Activated B cell treated with CpG ODN at 0.5 μM for 24 hours (primary cell): ENCODE measurements at places on chromosomes 16 and 17. TPM values are rescaled to one million over a fixed set of nuclear protein-coding genes. Genes with fewer than 3 reads are reported as not detected.

DNA sequence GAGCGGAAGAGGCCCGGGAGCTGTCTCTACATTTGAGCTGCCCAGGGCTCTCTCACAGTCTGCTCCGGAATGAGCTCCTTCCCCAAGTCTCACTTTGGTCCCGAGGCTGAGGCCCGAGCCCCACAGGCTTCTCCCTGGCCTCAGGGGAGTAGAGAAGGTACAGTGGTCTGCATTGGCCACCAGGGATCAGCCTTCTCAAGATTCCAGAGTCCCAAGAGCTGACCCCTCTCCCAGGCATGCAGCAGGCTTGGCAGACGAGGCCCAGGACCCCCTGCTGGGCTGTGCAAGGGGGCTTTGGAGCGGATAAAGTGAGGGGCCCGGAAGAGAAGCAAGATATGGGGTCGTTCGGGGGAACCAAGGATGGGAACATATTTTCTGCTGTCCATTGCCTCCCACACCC lies 3.1 kb downstream of the PRSS27 start:
- no peak overlapping the region for H3K4me3 ChIP-seq
- peaks cover 15% of the 10 kb centered on the region for H3K4me1 ChIP-seq
- no peaks in the 10 kb centered on the region for H3K36me3 ChIP-seq
- peaks cover 2% of the 10 kb centered on the region for H3K27me3 ChIP-seq
- no peak overlapping the region for H3K27ac ChIP-seq

GRCh38 chr16:27377666-27378485 lies 24.1 kb upstream of the IL21R start:
- H3K27ac ChIP-seq, result peak overlapping the region; percentile 91
- H3K27me3 ChIP-seq, result no peaks in the 10 kb centered on the region
- H3K36me3 ChIP-seq, result no peaks in the 10 kb centered on the region
- peak overlapping the region; percentile 70 for H3K4me3 ChIP-seq

GRCh38 chr16:81531419-81531821 lies 86.8 kb downstream of the CMIP start:
- H3K4me1 ChIP-seq, result peaks cover 35% of the 10 kb centered on the region
- H3K4me3 ChIP-seq, result no peak overlapping the region
- no peaks in the 10 kb centered on the region for H3K27me3 ChIP-seq
- peaks cover 26% of the 10 kb centered on the region for H3K36me3 ChIP-seq

DNA sequence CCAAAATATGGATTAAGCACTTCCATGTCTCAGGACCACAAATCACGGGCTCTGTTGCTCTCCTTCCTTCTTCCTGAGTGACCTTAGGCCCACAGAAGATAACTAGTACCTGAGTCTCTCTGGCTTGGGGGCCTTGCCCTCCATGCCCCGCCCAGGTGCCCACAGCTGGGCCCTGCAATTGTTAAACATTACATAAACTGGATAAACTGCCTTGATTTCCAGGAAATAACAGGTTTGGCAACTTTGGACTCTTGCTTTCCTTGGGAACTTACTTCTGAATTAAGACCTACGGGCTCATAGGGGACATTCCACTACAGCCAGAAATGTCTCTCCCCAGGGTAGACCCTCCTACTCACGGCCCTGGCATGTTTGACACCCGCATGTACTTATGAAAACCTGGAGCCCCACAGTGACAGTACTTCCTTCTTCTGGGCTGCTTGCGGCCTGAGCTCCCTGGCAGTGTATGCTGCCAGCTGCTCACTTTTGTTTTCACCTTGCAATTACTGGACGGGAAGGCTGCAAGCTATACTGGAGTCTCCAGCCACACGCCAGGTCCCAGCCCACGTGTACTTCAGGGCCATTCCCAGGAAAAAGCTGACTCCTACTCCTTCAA lies 2.3 kb upstream of the UBALD2 start:
- H3K4me1 ChIP-seq, result peaks cover 67% of the 10 kb centered on the region
- H3K36me3 ChIP-seq, result peaks cover 15% of the 10 kb centered on the region
- H3K4me3 ChIP-seq, result peak overlapping the region; percentile 68

GRCh38 chr17:43641416-43641815 lies 20.3 kb downstream of the MEOX1 start:
- H3K36me3 ChIP-seq, result no peaks in the 10 kb centered on the region
- no peak overlapping the region for H3K4me3 ChIP-seq
- no peak for DNase-seq
- H3K27me3 ChIP-seq, result peaks cover 19% of the 10 kb centered on the region

GRCh38 chr16:57514371-57514770 lies 22.0 kb downstream of the CCDC102A start:
- DNase-seq, result no peak
- no peaks in the 10 kb centered on the region for H3K27me3 ChIP-seq
- H3K27ac ChIP-seq, result no peak overlapping the region
- no peaks in the 10 kb centered on the region for H3K4me1 ChIP-seq
- no peak overlapping the region for H3K4me3 ChIP-seq

- H3K4me3 ChIP-seq, result peak overlapping the region; percentile 85
- H3K27me3 ChIP-seq, result peaks cover 3% of the 10 kb centered on the region
- H3K27ac ChIP-seq, result peak overlapping the region; percentile 95
Measured at GRCh38 chr17:44628243-44629188, 27.8 kb upstream of the MEIOC start.

GRCh38 chr17:75246404-75246803 lies 15.0 kb downstream of the GGA3 start:
- H3K4me3 ChIP-seq, result no peak overlapping the region
- peaks cover 68% of the 10 kb centered on the region for H3K4me1 ChIP-seq
- DNase-seq, result no peak
- peaks cover 58% of the 10 kb centered on the region for H3K36me3 ChIP-seq
- peak overlapping the region; percentile 41 for H3K27ac ChIP-seq

- peaks cover 15% of the 10 kb centered on the region for H3K36me3 ChIP-seq
- no peaks in the 10 kb centered on the region for H3K27me3 ChIP-seq
- H3K27ac ChIP-seq, result no peak overlapping the region
- DNase-seq, result no peak
- H3K4me3 ChIP-seq, result no peak overlapping the region
- peaks cover 18% of the 10 kb centered on the region for H3K4me1 ChIP-seq
Measured at GRCh38 chr17:75135452-75135851, 3.9 kb upstream of the NT5C start.

DNA sequence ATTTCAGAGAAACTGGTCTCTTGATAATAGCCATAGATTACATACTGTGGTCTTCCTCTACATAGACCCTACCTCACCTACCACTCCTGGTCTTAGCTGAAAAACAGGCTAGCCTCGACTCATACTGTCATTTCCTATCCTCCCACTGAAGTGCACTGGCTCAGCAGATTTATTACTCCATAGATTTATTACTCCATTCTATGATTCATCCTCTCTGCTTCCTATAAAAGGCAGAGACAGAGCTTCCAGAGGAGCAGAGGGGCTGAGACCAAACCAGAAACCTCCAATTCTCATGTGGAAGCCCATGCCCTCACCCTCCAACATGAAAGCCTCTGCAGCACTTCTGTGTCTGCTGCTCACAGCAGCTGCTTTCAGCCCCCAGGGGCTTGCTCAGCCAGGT lies at the start of gene CCL7:
CCL7 (plus strand) TSS at position 253 of the 400 bp plus-strand sequence; CDS start at position 323, 70 bp downstream.
- DNase-seq, result no peak
- H3K4me1 ChIP-seq, result no peaks in the 10 kb centered on the region
- peaks cover 49% of the 10 kb centered on the region for H3K27me3 ChIP-seq
- no peak within 1 kb of the TSS for H3K4me3 ChIP-seq
- H3K36me3 ChIP-seq, result no peaks in the 10 kb centered on the region
- H3K27ac ChIP-seq, result no peak within 1 kb of the TSS

GRCh38 chr16:3364774-3365427 lies 9.2 kb downstream of the OR2C1 start:
- DNase-seq, result peak; percentile 65
- peak overlapping the region; percentile 82 for H3K4me3 ChIP-seq
- peaks cover 9% of the 10 kb centered on the region for H3K27me3 ChIP-seq
- peaks cover 5% of the 10 kb centered on the region for H3K36me3 ChIP-seq
- H3K4me1 ChIP-seq, result peaks cover 12% of the 10 kb centered on the region

DNA sequence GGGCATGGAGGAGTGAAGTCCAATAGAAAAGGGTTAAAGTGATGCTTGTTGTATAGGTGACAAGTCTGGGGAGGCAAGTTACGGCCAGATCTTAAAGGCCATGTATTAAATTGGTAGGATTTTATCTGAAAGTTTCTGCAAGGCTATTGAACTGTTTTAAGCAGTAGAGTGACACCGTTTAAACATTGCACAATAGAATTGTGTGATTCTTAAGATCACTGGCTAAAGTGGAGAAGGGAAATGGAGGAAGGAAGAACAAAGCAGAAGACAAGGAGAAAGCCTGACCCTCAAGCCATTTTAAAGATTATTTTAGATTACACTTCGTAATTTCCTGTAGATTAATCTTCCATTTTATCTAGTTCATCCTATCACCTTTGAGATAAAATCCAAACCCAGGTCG lies 5.6 kb upstream of the MPHOSPH6 start:
- H3K4me1 ChIP-seq, result peaks cover 1% of the 10 kb centered on the region
- no peak overlapping the region for H3K4me3 ChIP-seq
- no peak for DNase-seq

DNA sequence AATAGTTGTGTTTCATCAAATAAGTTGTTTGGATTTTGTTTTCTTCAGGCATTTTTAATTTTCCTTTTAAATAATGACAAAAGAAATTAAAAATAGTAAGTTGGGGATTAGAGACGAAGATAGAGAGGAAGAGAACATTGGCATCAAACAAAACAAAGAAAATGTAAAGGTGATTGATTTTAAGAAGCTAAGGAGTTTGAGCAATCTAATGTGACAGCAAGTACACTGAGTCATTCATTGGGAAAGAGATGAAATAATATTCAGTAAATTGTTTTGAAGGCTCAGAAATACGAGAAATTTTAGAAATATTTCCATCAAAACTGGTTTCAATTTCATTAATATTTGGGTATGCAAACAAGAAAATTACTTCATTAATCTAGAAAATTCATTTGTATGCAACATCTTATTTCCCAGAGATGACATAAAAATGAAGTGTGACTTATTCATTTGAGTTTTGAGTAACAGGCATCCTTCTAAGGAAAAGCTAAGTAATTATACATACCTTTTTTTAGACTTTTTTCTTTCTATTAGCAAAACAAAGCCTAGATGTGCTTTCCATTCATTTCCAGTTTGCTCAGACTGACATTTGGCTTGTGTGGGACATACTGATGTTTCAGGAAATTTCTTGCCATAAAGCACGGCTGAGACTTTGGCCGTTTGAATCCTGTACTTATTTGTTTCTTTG lies 66.7 kb downstream of the COX10 start:
- no peaks in the 10 kb centered on the region for H3K4me1 ChIP-seq
- no peak for DNase-seq
- no peak overlapping the region for H3K27ac ChIP-seq
- no peaks in the 10 kb centered on the region for H3K27me3 ChIP-seq
- H3K36me3 ChIP-seq, result no peaks in the 10 kb centered on the region
- no peak overlapping the region for H3K4me3 ChIP-seq

DNA sequence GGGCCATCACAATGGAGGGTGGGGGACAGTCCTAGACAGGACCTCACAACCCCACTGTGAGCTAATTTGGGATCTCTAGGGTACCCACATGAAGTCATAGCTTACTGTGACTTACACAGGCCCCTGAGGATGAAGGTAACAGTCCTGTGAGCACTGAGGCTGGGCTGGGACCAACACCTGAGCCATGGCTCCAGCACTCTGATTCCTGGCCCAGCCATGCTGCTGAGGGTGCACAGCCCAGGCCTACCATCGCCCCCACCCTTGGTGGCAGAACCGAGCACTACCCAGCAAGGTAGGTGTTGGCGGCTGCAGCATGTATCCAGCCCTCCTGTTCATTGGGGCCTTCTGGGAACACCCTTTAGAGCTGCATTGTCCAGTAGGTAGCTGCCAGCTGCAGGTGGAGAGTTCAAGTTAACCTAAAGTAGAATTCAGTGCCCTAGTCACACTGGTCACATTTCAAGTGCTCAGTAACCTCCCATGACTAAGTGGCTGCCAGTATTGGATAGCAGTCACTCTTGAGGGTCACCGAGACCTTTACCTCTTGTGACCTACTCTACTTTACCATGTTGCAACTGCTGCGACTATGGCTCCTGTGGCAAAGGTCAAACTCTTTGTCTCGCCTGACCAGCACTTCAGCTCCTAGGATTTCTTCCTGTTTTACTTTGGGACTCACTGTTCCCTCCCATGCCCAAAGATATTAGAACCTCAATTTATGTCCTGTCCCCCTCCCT lies 11.6 kb downstream of the AKAP1 start:
- DNase-seq, result no peak
- H3K4me3 ChIP-seq, result no peak overlapping the region
- H3K4me1 ChIP-seq, result peaks cover 26% of the 10 kb centered on the region
- no peak overlapping the region for H3K27ac ChIP-seq
- no peaks in the 10 kb centered on the region for H3K36me3 ChIP-seq

DNA sequence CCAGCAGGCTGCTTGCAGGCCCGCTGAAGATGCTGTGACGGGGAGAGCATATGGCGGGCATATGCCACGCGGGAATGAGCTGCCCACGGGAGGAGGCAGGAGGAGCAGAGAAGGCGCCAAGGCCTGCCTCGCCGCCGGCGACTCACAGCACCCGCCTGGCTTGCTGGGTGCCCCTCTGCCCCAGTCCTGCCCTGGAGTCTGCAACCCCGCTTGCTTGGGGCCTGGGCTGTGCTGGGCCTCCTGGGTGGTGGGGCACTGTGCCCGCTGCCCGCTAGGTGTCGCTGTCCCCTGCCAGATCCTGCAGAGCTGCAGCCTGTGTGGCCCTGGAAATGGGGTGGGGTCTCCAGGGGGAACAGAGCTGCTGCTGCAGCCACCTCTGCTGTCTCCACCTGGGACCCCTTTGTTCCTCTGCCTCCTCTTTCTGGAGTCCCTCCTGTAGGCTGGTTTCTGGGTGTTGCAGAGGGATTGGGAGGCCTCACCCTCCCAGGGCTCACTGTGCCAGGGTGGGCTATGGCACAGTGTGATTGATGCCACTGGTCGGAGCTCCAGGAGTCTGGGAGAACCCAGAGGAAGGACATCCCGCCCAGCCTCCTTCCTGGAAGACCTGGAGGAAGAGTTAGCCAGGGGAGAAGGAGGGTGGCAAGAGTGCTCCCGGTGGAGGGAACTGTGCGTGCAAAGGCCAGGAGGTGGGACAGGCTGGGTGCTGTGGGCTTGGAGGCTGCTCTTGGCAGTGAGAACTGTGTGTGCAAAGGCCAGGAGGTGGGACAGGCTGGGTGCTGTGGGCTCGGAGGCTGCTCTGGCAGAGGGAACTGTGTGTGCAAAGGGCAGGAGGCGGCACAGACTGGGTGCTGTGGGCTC lies 141.0 kb upstream of the CIBAR2 start:
- no peaks in the 10 kb centered on the region for H3K36me3 ChIP-seq
- H3K4me3 ChIP-seq, result no peak overlapping the region
- no peaks in the 10 kb centered on the region for H3K4me1 ChIP-seq
- peak; percentile 63 for DNase-seq

DNA sequence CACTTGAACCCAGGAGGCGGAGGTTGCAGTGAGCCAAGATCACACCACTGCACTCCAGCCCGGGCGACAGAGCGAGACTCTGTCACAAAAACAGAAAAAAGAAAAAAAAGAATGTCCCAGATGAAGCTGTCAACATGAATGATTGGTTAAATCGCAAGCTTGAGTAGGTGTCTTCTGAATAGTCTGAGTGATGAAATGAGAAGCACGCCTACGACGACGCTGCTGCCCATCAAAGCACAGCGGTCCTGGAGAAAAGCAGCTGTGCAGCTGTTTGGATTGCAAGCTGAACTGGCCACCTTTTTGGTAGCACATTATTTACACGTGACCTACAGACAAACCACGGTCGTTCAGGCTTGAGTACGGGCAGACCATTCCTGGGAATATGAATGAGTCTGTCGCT lies 12.5 kb downstream of the ADCY9 start:
- H3K4me3 ChIP-seq, result no peak overlapping the region
- H3K36me3 ChIP-seq, result no peaks in the 10 kb centered on the region
- DNase-seq, result no peak
- H3K27ac ChIP-seq, result no peak overlapping the region

- H3K27me3 ChIP-seq, result no peaks in the 10 kb centered on the region
- H3K4me1 ChIP-seq, result no peaks in the 10 kb centered on the region
- no peak for DNase-seq
- no peak overlapping the region for H3K4me3 ChIP-seq
- no peak overlapping the region for H3K27ac ChIP-seq
Measured at GRCh38 chr16:74931445-74931844, 53.5 kb downstream of the WDR59 start.

The HBM gene
- not detected in 2 replicates for total RNA-seq

The ERCC4 gene
- total RNA-seq, result 10.2 and 10.7 TPM in 2 replicates

The XYLT1 gene
- 14.9 and 17.0 TPM in 2 replicates for total RNA-seq
